Keratinocyte (primary cell): ENCODE measurements at places on chromosomes 12 and 14. TPM values are rescaled to one million over a fixed set of nuclear protein-coding genes. Genes with fewer than 3 reads are reported as not detected.

The REM2 gene
- polyA plus RNA-seq: 0.04 to 0.06 TPM (median 0.05 TPM) in 3 replicates

The ATL1 gene
- polyA plus RNA-seq: 3.6 to 6.8 TPM (median 4.0 TPM) in 3 replicates

The SERPINA12 gene
- polyA plus RNA-seq: 0.04 to 0.26 TPM (median 0.07 TPM) in 3 replicates

The GPRC5A gene
- 25.5 to 73.6 TPM (median 28.8 TPM) in 3 replicates for polyA plus RNA-seq

The SCNN1A gene
- 3.8 to 13.2 TPM (median 11.1 TPM) in 3 replicates for polyA plus RNA-seq

The DBX2 gene
- not detected in 3 replicates for polyA plus RNA-seq

The LBHD2 gene
- polyA plus RNA-seq: not detected in 3 replicates

The TAS2R43 gene
- polyA plus RNA-seq: 0.34 TPM in 1 of 3 replicates, not detected in the others

The RARG gene
- polyA plus RNA-seq: 26.4 to 31.5 TPM (median 30.9 TPM) in 3 replicates

The SELPLG gene
- polyA plus RNA-seq: 0.80 to 2.2 TPM (median 0.92 TPM) in 3 replicates

The MAP3K12 gene
- polyA plus RNA-seq: 8.7 to 21.8 TPM (median 13.4 TPM) in 3 replicates

The MSRB3 gene
- polyA plus RNA-seq: 11.5 to 12.7 TPM (median 12.3 TPM) in 3 replicates

The LMO3 gene
- polyA plus RNA-seq: not detected in 3 replicates

The GSC gene
- not detected in 3 replicates for polyA plus RNA-seq

The CCDC60 gene
- 0.07 to 0.14 TPM (median 0.09 TPM) in 3 replicates for polyA plus RNA-seq

The RNF212B gene
- not detected in 3 replicates for polyA plus RNA-seq

The ACOT4 gene
- polyA plus RNA-seq: 0.29 to 0.68 TPM (median 0.40 TPM) in 3 replicates

The ACRBP gene
- 0.07 to 0.21 TPM (median 0.09 TPM) in 3 replicates for polyA plus RNA-seq

The ACSS3 gene
- 0.08 to 0.30 TPM (median 0.17 TPM) in 3 replicates for polyA plus RNA-seq

The RPGRIP1 gene
- 0.07 TPM in 1 of 3 replicates, not detected in the others for polyA plus RNA-seq

The MYF6 gene
- polyA plus RNA-seq: not detected in 3 replicates

The TSPAN9 gene
- polyA plus RNA-seq: 27.5 to 39.5 TPM (median 36.2 TPM) in 3 replicates

The KCNA5 gene
- not detected in 3 replicates for polyA plus RNA-seq

The RNFT2 gene
- polyA plus RNA-seq: 0.61 to 0.96 TPM (median 0.95 TPM) in 3 replicates

The EML5 gene
- 0.60 to 2.0 TPM (median 1.4 TPM) in 3 replicates for polyA plus RNA-seq

The PRB2 gene
- polyA plus RNA-seq: 0.18 TPM in 1 of 3 replicates, not detected in the others

The TAS2R20 gene
- 0.08 to 0.43 TPM (median 0.41 TPM) in 3 replicates for polyA plus RNA-seq

The HOXC5 gene
- polyA plus RNA-seq: 0.18 to 0.73 TPM (median 0.33 TPM) in 3 replicates

The GPR65 gene
- polyA plus RNA-seq: not detected in 3 replicates
